ENCODE measurements at places on chromosomes 5 and 9. TPM values are rescaled to one million over a fixed set of nuclear protein-coding genes. Genes with fewer than 3 reads are reported as not detected.

DNA sequence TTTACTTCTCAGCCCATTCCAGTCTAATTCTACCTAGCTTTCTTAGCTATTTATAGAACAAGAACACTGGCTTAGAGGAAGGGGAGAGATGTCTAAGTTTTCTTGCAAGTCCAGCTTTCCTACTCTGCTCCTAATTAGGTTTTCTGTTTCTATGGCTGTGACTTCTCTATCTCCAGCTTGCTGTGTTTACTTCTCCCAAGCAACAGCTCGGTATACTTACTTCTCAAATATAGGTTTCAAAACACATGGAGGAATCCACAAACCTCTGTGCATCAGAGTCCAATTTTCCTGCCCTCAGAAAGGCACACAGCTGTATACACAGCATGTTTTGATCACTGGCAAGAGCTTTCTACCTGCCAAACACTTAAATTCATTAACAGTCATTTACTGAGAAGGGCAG, 17.4 kb upstream of the HMGCR start:
- DNase-seq = no peak

GRCh38 chr5:35477911-35478310, 139.8 kb upstream of the SPEF2 start:
- no peak for DNase-seq

DNA sequence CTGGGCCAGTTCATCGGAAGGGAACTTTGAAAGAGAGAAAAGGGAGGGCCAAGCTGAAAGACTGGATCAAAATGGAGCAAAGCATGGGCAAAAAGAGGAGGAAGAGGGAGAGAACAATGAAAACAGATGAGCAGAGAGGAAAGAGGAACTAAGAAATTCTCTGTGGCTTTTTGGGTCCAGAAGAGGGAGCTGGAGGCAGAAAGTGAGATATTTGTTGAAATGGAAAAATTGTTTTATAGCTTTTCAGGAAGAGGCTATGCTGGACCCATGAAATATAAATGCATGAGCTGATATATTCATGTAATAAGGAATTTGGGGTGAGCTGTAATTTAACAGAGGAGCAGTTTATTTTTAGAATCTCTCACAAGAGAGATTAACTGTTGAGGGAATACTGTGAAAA, 457.3 kb downstream of the DMAC1 start:
- no peak for DNase-seq

DNA sequence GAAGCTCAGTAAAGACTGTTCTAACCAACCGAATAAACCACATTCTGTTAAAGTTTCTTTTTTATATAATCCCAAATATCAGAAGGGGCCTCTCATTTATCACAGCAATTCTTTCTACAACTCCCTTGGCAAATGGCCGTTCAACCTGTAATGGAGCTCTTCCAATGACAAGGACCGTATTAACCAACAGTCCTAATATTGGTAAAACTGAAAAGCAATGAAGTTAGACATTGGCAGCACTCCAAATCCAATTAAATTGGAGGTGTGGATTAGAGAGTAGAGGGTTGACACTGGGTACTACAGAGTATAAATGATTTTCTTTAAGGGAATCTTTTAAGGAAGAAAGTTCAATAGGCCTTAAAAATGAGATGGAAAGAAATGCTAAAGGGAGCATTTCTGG, 842 bp downstream of the TMED7 start:
- no peak for DNase-seq

DNA sequence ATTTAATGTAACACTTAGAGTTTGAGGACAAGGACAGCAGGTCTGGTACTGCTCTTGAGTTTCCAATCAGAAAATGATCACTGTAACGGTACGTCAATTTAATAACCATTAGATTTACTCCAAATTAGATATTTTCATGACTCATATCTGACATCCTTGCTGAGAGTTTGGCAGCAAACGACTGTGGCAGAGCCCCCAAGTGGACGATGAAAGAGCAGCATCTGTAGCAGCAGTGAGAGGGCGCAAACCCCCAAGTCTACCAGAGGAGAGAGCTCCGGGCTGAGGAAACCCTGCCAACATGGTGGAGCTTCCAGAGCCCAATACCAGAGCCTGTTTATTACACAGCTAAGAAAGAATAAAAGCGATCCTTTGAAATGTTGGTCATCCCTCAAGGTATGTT, 73.2 kb upstream of the EPB41L4A start:
- DNase-seq = peak; percentile 46

DNA sequence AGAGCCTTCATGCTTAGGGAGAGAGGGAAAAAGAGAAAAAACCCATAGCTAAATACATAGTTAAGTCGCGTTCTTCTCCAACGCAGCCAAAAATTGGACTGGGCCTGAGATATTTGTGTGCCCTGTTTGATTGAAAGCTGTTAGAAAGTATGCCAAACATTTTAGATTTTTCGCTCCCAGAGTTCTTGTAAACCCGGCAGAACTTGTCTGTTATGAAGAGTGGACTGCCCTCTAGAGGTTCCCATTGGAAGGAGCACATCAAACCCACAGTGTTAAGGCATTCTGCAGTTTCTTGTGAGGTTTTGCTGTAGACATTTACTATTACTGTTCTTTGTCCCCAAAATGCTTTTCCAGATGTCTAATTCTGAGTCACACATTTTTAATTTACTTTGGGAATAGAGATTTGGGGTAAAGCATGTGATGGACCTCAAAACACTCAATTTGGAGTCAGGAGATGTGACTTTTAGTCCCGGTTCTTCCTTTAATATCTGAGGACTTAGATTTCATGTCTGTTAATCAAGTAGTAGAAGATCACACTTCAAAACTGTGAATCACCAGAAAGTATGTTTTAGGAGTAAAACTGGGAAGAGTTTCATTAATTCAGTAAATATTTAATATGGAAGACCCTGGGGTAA, 96.6 kb downstream of the PCSK1 start:
- DNase-seq = peak; percentile 67

GRCh38 chr9:23586906-23587305, 239.1 kb downstream of the ELAVL2 start:
- DNase-seq = no peak

DNA sequence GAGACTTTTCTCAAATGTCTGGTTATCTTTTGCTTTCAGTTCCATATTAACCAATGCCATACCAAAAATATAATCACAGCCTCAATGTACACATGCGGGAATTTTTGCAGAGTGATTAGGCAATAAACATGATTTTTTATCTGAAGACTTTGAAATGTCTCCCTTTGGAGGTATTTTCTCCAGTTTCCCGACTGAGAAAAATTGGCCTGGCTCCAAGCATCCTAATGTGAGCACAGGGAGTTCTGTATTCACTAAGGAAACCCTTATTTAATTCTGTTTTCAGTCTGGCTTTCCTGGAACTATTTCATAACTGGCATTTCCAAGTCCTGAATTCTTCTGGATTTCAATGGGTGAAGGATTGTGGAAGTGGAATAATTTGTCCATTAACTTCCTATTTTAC, 8.5 kb downstream of the HCN1 start:
- no peak for DNase-seq

- DNase-seq = no peak
Observed at GRCh38 chr5:118796081-118796480, 192.3 kb downstream of the DTWD2 start.

DNA sequence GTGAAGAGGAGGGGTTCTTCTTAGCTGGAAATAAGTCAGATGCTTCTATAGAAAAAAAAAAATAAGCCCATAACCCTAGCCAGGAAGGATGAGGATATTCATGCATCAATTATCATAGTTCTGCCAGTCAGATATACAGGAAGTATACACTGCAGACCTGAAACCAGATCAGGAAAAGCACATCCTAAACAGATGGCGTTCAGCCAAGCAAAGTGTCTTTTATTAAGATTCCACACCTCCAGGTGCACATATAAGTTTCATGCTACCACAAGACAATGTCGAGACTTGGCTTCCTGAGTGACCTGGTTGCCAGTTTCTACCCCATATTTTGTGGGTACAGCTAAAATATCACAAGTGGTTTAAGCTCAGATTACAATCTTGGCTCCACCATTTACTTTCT, 108.3 kb downstream of the CETN3 start:
- no peak for DNase-seq

GRCh38 chr9:88807426-88807825, 183.8 kb upstream of the S1PR3 start:
- DNase-seq = no peak

GRCh38 chr9:121499427-121500164, at the start of gene GGTA1:
TSS of gene GGTA1 (minus strand) at chr9:121499844. CDS start at chr9:121467922, 31,922 bp downstream.
- peak; percentile 19 for DNase-seq

GRCh38 chr5:157748760-157749461, 5.4 kb downstream of the LSM11 start:
- peak; percentile 44 for DNase-seq

DNA sequence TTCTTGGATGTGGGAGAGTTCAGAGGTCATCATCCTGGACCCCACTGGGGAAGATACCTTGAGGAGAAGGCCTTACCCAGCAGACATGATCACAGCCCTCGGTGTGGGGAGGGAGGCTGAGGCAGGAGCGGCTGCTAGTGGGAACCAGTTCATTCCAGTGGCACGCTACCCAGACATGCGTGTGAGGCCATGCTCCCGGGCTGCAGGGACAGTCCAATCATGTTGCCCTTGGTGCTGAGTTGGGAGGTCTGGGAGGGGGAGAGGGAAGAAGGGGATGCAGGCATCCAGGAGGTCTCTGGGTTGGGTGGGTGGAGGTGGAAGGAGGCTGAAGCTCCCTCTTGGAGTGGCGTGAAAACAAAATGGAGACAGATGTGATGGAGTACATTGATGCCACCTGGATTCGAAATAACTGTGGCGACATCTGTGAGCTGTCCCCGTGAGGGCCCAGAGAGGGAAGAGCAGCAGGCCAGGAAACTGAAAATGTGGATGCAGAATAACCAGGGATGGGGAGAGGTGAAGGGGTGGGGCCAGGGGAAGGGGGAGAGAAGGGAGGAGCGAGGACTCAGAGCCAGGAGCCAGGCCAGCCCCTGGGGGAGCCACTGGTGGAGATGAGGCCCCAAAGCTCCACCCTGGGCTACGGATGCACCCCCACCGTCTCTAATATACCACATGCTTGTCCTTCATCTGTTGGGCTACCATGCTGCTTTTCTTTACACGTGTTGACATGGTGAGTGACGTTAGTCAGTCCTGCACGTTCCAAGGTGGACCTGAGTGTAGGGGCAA, 16.2 kb downstream of the NDUFS6 start:
- DNase-seq = no peak

DNA sequence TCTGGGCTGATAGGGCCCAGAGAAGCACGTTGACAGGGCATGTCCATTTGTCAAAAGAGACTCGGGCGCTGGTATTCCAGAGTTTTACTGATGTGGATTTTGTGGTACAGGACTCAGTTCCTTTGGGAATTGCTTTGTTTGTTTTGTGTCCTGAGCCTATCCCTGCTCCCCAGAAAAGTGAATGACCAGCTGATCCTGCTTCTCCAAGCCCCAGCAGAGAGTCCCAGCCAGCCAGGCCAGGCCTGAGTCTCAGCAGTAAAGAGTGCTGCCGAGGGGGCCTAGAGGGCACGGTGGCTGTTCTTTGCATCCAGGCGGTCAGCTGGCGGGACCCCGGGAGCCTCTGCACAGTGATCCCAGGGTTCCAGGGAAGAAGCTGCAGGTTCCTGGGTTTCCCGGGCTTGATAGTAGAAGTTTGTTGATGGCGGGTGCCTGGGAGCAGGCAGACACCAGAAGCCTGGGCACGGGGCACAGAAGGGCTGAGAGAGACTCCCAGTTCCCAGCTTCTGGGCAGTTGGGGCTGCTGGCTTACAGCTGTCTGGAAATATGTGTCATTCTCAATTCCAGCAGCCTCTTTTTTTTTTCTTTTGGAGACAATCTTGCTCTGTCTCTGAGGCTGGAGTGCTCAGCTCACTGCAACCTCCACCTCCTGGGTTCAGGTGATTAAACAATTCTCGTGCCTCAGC, 8.7 kb downstream of the PRDM12 start:
- no peak for DNase-seq

DNA sequence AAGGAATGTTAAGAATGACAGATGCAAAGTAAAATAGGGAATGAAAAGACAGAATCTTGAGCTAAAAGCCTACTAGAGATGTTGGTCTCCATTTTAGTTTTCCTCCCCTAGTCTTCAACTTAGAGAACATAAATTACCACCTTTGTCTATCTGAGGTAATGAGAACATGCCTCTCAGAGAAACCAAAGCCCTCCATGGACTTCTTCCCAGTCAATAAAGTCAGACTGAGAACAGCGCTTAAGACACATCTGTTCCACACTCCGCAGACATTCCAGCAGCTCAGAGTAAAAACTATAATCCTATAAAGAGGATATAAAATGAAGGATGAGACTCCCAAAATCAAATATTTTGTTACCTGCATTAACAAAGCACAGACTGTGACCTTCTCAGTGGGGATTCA, 79.2 kb downstream of the DPYSL3 start:
- DNase-seq = no peak

Gene PDCD1LG2
- total RNA-seq = 0.73 TPM

Gene TNPO1
- total RNA-seq = 92.0 TPM

Gene MED7
- total RNA-seq = 19.2 TPM

Gene NEUROG1
- not detected for total RNA-seq

Gene PPP3R2
- total RNA-seq = not detected

Gene F12
- 5.9 TPM for total RNA-seq

Gene BICD2
- 16.5 TPM for total RNA-seq

Gene TYRP1
- total RNA-seq = not detected

Gene ADAMTS6
- 0.44 TPM for total RNA-seq

Data from activated CD4-positive, alpha-beta memory T cell treated with anti-CD3 and anti-CD28 coated beads for 36 hours (primary cell).